ENCODE measurements at places on chromosomes 2 and 18.

GRCh38 chr2:169046440-169047151, 15.5 kb upstream of the ABCB11 start:
- no peak for DNase-seq

GRCh38 chr2:145927131-145927950, 1407.4 kb upstream of the ZEB2 start:
- no peak for DNase-seq

GRCh38 chr2:70498054-70498453, 55.6 kb downstream of the TGFA start:
- DNase-seq: no peak

DNA sequence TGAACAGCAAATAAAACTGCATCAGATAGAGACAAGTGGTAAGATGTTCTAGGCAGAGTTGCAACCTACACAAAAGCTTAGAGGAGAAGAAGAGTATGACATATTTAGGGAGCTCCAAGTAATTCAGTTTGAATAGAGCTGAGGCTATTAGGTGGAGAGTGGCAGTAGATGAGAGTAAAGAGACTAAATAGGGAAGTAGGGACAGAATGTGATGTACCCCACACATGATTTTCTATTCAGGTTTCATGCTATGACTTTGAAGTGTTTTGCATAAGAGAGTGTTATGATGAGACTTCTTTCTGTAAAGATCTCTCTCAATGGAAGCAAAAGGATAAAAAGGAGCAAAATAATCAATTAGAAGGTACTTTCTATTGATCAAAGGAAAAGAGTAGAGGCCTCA, 206.8 kb upstream of the ERBB4 start:
- DNase-seq: no peak

DNA sequence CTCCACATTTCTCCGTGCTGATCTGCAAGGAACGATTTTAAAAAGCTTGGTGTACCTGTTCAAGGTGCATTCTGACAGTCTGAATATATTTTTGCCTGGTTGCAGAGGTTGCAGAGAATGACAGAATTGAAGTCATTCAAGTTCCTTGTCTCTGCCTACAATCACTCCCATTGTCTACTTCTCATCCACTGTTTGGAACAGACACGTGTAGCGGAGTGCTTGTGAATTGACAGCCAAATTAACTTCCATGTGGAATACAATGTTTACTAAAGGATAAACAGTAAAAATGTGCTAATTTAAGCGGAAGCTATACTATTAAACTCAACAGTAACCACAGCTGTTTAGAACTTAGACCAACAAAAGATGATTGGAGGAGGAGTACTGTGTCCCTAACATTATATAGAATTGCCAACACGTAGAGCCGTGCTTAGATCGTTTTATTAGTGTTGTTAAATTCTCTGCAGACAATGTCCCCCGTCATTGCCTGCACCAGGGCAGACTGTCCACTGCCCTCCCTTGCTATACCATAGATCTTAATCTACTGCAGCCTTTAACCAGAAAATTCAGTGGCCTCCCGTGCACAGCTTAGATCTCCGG, 87.3 kb upstream of the ZCCHC2 start:
- DNase-seq: no peak

DNA sequence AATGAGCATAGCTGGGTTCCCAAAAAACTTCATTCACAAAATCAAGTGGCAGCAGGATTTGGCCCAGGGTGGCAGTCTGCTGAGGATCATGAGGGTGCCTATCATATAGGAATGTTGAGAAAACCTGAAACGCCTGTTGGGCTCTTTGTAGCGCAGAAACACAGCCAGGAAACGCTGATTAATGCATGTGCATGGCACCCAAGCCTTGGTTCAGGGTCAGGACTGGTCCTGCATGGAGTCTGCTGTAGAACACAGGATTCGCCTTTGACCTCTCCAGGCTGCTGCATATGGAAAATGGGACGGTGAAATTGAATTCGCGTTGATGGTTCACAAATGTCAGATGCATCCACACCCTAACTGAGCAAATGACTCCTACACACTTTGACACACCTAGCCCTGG, 227.9 kb upstream of the COPS8 start:
- DNase-seq: no peak

- no peak for DNase-seq
Observed at GRCh38 chr2:65026154-65026553, 30.1 kb upstream of the CEP68 start.

GRCh38 chr2:673615-674320, 3.4 kb downstream of the TMEM18 start:
- DNase-seq: no peak

- DNase-seq: no peak
Observed at GRCh38 chr2:221203125-221203524, 369.0 kb downstream of the EPHA4 start.

DNA sequence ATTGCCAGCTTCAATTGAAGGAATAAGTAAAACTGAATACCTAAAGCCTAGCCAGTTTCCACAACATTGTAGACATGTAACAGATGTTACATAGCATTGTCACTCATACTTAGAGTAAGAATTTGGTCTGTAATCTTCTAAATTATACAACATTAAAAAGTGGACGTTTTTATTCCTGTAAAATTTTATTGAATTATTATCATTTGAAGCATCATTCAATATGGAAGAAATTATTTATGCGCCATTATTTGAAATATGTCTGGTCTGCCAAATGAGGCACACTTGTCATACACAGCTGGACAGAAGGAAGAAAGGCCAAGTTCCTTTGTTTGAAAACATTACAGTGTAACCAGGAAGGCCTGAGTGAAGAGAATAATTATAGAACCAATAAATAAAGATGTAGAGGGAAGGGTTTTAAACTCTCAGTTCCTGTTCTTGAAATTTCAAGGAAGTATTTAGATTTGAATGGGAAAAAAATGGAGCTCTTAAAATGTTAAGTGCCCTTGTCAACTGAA, 575.5 kb downstream of the LRRTM4 start:
- no peak for DNase-seq

DNA sequence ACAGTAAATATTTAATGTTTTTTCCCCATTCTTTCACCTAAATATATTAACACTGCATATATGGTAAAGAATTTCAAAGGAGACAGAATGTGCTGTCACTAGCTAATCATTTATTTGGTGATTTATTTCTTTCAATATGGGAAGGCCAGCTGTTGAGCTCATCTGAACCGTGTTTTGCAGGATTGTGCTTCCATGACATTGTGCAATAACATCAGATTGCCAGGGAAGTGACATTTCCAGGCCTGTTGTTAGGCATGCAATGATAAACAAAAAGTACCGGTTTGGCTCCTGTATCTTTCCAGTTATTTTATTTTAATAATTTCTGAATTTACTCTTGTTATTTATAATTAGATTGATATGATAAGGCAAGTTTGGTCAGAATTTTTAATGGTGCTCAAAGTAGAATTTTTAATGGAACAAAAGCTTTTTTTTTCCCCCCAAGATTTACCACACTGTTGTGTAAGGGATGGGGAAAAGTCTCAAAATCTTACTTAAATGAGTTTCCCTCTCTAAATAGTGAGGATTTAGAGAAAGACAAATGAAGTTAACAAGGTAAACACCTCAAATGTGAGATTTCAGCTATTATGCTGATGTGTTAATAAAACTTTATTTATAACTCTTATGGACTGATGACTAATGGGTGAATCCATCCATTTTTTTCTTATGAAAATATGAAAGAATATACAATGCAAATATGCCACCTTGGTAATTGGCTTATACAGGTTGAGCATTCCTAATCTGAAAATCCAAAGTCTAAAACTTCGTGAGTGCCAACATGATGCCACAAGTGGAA, 52.7 kb downstream of the MALT1 start:
- no peak for DNase-seq

DNA sequence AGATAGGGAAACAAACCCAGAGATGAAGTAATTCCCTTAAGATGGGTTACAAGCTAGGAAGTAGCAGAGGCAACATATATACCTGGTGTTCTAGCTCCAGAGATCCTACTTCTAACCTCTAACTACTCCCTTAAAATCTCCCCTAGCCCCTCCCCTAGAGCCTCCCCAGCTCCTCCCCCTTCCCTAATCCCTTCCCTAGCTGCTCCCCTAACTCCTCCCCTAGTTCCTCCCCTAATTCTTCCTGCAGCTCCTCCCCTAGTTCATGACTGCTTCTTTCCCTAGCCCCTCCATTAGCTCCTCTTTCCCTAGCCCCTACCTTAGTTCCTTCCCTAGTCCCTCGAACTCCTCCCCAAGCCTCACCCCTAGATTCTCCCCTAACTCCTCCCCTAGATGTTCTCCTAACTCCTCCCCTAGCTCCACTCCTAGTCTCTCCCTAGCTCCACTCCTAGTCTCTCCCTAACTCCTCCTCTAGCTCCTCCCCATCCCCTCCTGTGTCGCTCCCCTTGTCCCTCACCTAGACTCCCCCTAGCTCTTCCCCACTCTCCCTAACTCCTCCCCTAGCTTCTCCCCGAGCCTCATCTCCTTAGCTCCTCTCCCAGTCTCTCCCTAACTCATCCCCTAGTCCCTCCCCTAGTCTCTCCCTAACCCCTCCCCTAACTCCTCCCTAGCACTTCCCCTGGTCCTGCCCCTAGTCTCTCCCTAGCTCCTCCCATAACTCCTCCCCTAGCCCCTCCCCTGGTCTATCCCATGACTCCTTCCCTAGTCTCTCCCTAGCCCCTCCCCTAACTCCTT, 108.9 kb downstream of the CD226 start:
- DNase-seq: no peak

- no peak for DNase-seq
Observed at GRCh38 chr2:43745457-43745856, 28.4 kb upstream of the DYNC2LI1 start.

DNA sequence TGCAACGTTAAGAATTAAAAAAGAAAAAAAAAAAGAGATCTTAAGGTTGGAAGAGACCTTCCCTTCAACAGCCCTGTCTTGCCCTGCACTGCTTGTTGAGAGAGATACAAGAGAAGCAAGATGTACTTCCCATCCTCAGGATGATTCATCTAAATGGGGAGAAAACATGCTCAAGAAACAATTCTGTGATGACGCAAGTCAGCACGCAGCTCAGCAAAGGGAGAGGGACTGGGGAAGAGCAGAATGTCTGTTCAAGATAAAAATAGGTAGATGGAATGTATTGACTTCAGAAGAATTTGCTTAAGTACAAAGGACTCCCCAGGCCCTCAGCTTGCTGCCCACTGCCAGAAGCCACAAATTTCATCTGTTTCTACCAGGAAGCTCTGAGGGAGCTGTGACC, 198.2 kb upstream of the SPRED2 start:
- no peak for DNase-seq

DNA sequence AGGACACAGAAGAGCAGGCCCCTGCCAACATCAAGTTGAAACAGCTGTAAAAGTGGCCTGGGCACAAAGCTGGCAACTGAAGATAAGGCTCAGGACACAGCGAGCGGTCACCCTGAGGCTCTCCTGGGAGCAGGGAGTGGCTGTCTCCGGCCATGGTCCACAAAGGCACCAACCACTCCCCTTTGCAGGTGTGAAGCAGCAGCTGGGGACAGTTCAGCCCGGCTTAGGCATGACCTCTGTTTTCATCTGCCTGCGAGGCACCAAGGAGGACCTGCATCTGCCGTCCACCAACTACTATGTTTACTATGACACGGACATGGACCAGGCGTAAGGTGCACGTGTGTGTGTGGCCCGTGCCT, 12.9 kb downstream of the TGOLN2 start:
- DNase-seq: no peak

DNA sequence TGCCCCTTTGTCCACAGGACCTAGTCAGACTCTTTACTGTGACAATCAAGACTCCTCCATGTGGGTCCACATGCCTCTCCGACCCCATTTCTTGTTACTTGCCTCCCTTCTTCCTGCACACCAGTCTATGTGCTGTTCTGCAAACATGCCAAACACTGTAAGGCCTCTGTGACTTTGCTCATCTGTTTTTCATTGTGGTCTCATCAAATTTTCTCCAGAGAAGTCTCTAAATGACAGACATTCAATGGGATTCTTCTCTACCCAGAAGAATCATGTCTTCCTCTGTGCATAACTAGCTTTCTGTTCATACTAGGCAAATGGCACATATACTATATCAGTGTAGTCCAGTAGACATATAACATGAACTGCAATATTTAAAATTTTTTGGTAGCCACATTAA, 43.0 kb upstream of the KCNE4 start:
- no peak for DNase-seq

DNA sequence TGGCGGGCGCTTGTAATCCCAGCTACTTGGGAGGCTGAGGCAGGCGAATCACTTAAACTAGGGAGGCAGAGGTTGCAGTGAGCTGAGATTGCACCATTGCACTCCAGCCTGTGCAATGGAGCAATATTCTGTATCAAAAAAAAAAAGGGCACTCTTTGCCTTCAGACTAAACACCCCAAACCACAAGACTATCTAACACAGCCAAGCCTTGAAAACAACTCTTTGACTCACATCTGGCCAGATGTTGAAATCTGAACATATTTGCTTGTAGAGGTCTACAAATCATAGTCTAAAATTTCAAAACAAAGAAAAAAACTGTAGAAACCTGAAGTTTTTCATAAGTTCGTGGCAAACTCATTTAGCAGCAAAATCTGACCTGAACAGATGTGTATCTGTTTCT, 94.9 kb downstream of the FAM161A start:
- DNase-seq: no peak

DNA sequence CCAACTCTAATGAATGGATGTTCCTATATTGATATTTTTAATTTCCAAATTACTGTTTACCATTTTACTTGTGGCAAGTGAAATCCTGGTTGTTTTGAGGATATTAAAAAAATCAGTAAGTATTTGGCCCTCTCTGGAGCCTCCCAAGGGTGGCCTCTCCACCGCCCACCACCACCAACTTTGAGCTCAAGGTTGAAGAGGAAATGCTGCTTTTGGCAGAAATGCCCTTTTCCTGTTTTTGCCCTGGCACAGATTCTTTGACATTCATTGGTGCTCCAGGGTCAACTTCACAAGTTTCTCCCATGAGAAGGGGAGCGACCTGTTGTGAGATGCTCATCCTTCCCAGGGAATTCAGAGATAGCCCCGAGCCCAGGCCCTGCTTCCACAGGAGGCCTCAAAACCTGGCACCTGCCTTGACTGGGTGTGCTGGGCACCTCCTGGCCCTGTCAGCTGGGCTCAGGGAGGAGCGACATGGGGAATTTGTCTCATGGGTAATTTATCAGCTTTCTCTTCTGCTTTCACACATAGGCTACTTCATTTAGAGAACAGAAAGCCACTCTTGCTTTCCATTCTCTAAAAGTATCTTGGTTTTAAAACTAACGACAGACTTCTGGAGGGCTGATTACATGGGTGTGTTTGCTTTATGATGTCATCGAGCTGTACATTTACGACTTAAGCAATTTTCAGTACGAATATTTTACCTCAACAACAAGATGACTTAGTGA, 6.9 kb downstream of the CD8A start:
- DNase-seq: no peak
